Stimulated activated naive B cell treated with anti-CD40 and anti-IgM and Interleukin-4, amounts not matched to agents 10 μg/mL and 1 μg/mL and 100 μg/mL, for 72 hours (primary cell): ENCODE measurements at places on chromosomes 2 and 18.

DNA sequence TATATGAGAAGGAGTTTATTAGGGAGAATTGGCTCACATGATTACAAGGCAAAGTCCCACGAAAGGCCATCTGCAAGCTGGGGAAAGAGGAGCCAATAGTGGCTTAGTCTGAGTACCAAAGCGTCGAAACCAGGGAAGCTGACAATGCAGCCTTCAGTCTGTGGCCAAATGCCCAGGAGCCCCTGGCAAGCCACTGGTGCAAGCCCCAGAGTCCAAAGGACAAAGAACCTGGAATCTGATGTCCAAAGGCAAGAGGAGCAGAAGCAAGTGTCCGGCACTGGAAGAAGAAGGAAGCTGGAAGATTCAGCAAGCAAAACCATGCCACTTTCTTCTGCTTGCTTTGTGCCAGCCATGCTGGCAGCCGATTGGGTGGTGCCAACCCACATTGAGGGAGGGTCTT lies 74.3 kb upstream of the NPAS2 start:
- DNase-seq, result no peak

DNA sequence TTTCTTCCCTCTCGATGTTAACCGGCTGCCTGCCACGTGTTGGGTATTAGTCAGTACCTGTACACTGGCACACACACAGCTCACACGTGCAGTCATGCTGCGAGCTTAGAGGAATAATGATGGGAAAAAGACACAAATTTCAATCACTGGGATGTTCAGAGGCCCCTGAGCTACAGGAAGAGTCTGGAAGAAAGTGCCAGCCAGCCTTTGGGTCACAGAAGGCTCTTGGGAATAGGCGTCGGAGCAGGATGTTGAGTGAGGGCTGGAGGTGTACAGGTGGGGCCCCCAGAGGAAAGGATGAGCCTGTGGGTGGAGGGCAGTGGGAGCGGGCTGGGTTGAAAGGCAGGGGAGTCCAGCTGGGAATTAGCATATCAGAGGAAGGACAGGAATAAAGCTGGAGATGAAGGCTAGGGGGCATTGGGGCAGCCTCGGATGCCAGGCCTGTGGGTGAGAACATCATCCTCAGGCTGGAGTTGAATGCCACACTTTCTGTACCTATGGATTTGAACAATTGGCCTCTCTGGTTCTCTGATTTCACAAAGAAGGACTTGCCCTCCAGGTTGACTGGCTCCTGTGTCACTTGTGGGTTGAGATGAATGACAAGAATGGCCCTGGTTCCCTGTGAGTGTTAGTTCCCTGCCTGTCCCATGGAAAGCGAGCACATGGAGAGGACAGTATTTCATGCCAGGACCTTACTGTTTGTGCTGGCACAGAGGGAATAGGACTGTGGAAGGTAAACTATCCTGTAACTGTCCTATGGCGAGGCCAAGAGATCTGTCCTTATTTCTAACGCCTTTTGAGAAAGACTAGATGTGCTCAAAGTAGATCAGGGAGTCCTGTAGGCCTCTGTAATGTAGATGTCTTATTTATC lies 40.6 kb downstream of the GREB1 start:
- DNase-seq, result no peak

DNA sequence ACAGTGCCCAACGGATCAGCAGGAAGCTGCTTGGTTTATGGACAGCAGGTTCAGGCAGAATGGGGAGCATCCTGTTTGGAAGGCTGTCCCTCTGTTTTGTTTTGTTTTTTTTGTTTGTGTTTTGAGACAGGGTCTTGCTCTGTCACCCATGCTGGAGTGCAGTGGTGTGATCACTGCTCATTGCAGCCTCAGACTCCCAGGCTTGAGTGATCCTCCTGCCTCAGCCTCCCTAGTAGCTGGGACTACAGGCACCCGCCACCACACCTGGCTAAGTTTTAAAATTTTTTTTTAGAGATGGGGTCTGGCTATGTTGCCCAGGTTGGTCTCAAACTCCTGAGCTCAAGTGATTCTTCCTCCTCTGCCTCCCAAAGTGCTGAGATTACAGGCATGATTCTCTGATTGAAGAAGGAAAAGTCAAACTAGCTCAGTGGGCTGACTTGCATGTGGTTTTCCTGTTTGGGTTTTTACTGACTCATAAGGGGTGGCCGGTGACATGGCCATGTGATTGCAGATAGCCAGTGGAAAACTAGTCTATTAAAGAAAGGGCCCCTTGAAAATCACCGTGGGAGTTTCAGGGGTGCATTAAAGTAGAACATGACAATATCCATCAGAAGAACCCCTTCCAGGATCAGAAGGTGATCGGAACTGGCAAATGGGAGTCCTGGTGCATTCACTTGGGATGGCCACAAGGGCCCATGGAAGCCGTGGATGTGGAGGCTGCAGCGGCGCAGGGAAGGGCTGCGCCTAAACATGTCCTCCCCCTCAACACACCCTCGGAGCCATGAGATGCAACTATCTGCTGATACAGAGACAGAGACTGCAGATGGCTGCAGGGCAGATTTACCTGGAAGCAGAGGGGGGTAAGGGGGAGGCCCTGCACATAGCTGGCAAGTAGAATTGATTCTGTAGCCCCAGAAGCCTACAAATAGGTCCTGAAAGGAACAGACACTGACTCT lies 26.5 kb downstream of the AQP12B start:
- DNase-seq, result no peak

GRCh38 chr18:58015065-58015780 lies 28.8 kb upstream of the NEDD4L start:
- peak; percentile 49 for DNase-seq

- peak; percentile 85 for DNase-seq
These were observed at the start of gene FAM168B for GRCh38 chr2:131093006-131093695. FAM168B (minus strand) TSS chr2:131093460; CDS start chr2:131082646, 10,814 bp downstream.

GRCh38 chr2:231920366-231920765 lies 5.8 kb downstream of the NPPC start:
- DNase-seq, result no peak

- no peak for DNase-seq
These were observed 12.1 kb downstream of the HK2 start for GRCh38 chr2:74845991-74846390.

- no peak for DNase-seq
These were observed 83.1 kb downstream of the FIGN start for GRCh38 chr2:163652751-163653150.

DNA sequence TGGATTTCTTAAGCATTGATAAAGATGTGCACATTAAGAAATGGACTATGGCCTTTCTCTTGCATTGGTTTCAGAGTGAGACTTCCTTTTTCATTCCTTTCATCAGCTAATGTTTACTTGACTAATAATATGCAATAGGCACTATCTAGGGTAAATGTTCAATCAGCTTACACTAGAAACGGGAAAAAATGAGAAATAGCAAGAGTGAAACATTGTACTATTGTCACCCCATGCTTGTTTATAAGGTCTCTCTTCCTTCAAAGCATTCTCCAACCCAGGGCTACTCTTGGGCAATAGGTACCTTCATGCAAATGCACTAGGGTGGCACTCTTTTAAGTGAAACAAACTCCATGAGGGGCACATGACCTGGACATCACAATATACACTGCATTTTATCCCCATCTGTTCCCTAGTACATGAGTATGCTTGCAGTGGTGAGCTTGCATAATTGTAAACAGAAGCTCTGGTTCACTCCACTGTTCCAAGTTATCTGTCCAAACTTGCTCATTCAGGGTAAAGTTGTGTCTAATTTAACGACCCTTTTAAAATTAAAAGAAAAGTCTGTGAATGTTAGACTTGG lies 402.3 kb downstream of the ERBB4 start:
- no peak for DNase-seq

DNA sequence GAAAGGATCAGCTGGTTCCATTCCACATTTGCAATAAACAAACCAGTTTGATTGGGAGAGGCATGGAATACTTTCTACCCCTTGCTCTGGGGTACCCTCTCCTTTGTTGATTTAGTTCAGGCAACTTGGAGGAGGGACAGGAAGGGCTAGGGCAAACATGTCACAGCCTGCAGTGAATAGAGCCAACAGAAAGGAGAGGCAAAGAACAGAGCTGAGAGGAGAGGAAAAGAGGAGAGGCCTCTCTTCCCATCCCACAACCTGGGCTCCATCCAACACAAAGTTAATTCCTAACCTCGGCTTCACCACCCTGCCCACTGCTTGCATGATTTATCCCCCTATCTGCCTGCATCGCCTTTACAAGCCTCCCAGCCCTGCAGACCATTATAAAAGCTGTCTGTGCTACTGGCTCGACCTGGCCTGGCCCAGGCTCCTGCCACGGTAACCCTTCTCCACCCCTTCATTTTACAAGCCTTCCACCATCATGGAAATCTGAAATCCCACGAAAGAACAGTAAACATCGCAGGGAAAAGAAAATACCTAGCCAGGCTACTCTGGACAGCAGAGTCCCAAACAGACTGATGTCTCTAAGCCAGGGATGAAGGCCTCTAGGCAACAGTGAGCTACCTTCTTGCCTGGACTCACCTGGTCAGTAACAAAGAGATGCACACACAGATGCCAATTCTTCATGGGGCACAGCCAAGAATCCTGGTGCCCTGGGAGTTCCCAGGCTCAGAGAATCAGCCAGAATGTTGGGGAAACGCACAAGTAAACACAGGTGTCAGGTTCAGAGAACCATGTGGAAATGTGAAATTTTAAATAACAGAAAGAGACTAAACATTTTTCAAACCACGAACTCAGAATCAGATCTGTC lies 43.6 kb downstream of the NHEJ1 start:
- DNase-seq, result no peak

GRCh38 chr18:57210107-57210715 lies 63.3 kb downstream of the BOD1L2 start:
- no peak for DNase-seq

- DNase-seq, result no peak
These were observed 40.8 kb downstream of the RTN4 start for GRCh38 chr2:55009277-55010060.

DNA sequence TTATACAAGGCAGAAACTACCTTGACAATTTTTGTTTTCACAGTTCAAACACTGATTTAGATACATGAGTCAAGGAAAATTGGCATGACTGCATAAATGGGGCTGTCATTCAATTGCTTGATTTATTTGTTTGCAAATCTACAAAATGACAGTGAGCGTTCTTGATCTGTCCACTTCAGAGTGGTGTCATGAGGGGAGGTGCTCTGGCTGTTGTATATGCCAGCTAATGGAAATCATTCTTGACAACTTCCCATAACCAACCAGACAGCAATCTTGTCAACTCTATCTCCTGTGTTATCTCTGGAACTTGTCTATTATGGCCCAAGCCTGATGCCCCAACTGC lies 120.6 kb upstream of the UGP2 start:
- DNase-seq, result no peak

- no peak for DNase-seq
These were observed 51.0 kb upstream of the TTC39C start for GRCh38 chr18:23963443-23964165.
